ENCODE measurements at places on chromosomes 6 and 20.

DNA sequence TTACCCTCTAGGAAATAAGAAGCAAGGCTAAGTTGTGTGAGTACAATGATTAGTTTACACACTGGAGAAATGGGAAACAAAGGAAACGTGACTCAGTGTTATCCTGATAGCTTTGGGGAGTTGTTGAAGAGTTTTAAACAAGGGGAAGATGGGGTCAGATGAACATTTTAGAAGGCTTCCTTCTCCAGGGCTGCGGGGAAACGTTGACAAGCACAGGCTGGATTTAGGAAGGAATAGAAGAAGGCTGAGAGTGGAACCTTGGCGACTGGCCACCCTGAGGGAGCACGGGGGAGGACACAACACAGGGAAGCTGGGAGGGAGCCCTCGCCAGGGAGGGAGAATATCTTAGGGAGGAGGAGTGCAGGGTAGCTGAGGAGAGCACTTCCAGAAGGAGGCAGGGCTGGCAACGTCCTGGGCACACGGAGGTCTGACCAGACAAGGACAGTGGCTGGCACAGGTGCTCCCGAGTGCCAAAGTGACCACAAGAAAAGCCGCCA lies 134.7 kb downstream of the AIG1 start:
- DNase-seq = no peak
- H3K4me3 ChIP-seq = no peak overlapping the region
- no peak overlapping the region for H3K27ac ChIP-seq
- no peaks in the 10 kb centered on the region for H3K27me3 ChIP-seq

- H3K36me3 ChIP-seq = no peaks in the 10 kb centered on the region
- no peaks in the 10 kb centered on the region for H3K4me1 ChIP-seq
- no peak overlapping the region for H3K27ac ChIP-seq
- no peak for DNase-seq
- no peak overlapping the region for H3K4me3 ChIP-seq
Measured at GRCh38 chr6:72856801-72857200, 234.9 kb downstream of the KCNQ5 start.

DNA sequence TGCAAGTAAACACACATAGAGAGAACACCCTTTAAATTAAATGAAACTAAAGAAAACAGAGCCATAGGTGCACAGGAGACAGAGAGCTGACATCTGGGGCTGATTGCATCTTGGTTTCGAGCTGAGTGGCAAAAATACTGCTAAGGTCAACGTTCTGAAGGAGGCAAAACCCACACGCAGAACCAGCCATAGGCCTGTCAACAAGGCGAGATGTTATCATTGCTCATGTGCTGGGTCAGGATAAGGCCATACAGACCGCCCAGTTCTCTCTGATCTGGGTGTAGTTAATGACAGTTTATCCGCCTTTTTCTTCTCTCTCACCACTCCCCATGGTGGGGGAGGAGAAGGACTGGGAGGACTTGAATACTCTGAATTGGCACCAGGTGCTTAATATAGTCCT lies 4.5 kb upstream of the FAM110A start:
- H3K36me3 ChIP-seq = no peaks in the 10 kb centered on the region
- no peaks in the 10 kb centered on the region for H3K27me3 ChIP-seq
- no peak overlapping the region for H3K4me3 ChIP-seq
- H3K27ac ChIP-seq = no peak overlapping the region

GRCh38 chr20:43977252-43977651 lies 62.6 kb downstream of the TOX2 start:
- H3K27me3 ChIP-seq = no peaks in the 10 kb centered on the region
- H3K4me3 ChIP-seq = no peak overlapping the region
- H3K36me3 ChIP-seq = peaks cover 13% of the 10 kb centered on the region
- no peak for DNase-seq

GRCh38 chr6:156599978-156600590 lies 177.1 kb upstream of the ARID1B start:
- H3K4me1 ChIP-seq = peaks cover 6% of the 10 kb centered on the region
- no peak overlapping the region for H3K4me3 ChIP-seq
- H3K36me3 ChIP-seq = no peaks in the 10 kb centered on the region
- H3K27me3 ChIP-seq = no peaks in the 10 kb centered on the region
- no peak overlapping the region for H3K27ac ChIP-seq
- no peak for DNase-seq

DNA sequence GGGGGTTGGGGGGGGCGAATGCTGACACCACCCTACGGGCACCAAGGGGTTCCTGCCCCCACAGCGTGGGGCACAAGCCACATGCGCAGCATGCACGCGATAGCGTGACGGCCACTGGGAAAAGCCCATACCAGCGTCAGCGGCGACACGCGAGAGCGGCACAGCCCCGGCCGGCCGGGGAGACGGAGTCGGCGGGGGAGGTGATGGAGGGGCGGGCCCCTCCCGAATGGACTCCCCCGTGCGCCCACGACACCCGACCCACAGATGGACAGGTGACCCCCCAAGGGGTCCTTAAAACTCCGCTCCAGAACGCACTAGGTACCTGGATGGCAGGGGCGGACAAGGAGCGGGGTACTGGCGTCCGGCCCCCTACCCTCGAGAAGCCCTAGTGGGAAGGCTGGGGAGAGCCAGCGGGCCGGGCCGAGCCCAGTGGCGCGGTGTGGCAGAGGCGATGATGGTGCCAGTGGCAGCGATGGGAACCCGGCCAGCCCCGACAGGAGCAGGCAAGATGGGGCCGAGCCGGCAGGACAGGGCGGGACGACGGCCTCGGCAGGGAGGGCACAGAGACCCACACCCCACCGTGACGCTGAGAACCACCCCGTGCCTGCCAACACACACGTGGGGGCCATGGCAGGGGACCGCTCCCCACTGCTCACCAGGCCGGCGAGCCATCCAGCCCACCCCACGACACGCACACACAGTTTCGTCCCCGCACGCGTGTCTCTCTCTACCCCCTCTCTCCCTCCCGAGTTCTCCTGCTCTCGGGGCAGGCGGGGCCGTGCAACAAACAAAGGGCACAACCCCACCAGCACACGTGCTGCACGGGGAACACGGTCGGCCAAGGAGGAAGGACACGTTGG lies 1959.8 kb upstream of the DEFB115 start:
- H3K27ac ChIP-seq = no peak overlapping the region
- H3K36me3 ChIP-seq = no peaks in the 10 kb centered on the region
- H3K27me3 ChIP-seq = no peaks in the 10 kb centered on the region
- DNase-seq = no peak

DNA sequence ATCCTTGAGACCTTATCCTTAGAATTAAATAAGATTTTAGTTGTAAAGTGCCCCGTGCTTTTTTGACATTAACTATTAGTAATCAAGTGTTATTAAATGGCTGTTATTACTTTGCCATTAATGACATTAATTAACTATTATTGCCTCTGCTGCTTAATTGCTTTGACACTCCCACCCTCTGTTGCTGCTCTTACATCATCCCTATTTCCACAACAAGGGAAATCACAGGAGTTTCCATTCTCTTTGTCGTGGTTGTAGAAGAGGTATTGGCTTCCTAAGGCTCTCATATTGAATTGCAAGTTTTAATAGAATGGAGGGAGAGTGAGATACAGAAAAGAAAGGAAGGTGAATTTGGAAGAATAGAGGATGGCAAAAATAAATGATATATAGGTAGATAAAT lies 545.8 kb downstream of the MMUT start:
- no peak overlapping the region for H3K4me3 ChIP-seq
- H3K36me3 ChIP-seq = no peaks in the 10 kb centered on the region
- no peak for DNase-seq
- H3K27ac ChIP-seq = no peak overlapping the region
- H3K4me1 ChIP-seq = no peaks in the 10 kb centered on the region

- H3K4me1 ChIP-seq = no peaks in the 10 kb centered on the region
- no peaks in the 10 kb centered on the region for H3K36me3 ChIP-seq
- H3K4me3 ChIP-seq = no peak overlapping the region
- H3K27me3 ChIP-seq = no peaks in the 10 kb centered on the region
- H3K27ac ChIP-seq = no peak overlapping the region
Measured at GRCh38 chr6:167574431-167575151, 249.7 kb downstream of the TTLL2 start.

DNA sequence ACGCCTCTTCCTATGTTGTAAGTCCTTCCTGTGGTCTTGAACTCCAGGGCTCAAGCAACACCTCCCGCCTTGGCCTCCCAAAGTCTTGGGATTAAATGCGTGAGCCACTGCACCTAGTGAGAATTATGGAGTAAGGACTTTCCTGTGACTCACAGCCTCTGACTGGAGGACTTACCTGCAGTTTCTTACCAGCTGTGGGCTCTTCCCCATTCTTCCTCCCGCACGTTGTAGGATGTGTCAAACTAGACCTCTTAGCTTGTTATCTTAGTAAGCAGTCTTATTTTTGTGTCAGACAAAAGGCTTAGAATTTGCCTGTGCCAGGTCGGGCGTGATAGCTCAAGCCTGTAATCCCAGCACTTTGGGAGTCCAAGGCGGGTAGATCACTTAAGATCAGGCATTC lies 30.9 kb downstream of the BAK1 start:
- H3K4me3 ChIP-seq = no peak overlapping the region
- no peak for DNase-seq
- H3K4me1 ChIP-seq = no peaks in the 10 kb centered on the region

- H3K4me3 ChIP-seq = no peak overlapping the region
- no peaks in the 10 kb centered on the region for H3K27me3 ChIP-seq
- no peak for DNase-seq
- H3K36me3 ChIP-seq = no peaks in the 10 kb centered on the region
- H3K4me1 ChIP-seq = peaks cover 7% of the 10 kb centered on the region
Measured at GRCh38 chr6:39426073-39426456, 103.6 kb upstream of the KCNK16 start.

DNA sequence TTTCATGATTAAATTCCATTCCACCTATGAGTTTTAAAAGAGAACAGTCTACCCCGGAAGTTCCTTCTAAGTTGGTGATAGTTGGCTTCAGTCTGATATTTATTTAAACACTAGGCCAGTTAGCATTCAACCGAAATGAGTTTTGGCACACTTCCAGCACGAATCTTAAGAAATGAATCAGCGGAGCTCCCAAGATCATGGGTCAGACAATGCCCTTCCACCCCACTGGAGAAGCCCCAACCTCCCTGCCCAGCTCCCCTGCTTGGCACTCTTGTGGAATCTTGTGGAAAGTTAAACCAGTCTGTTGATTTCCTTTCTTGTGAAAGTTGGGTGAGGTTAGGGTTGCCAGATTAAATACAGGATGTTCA lies 64.3 kb downstream of the MKKS start:
- H3K4me3 ChIP-seq = no peak overlapping the region
- no peak for DNase-seq
- H3K36me3 ChIP-seq = no peaks in the 10 kb centered on the region
- no peaks in the 10 kb centered on the region for H3K4me1 ChIP-seq

GRCh38 chr6:56727097-56727850 lies 84.6 kb upstream of the DST start:
- H3K4me1 ChIP-seq = no peaks in the 10 kb centered on the region
- H3K27ac ChIP-seq = no peak overlapping the region
- H3K4me3 ChIP-seq = no peak overlapping the region
- no peaks in the 10 kb centered on the region for H3K27me3 ChIP-seq

- H3K36me3 ChIP-seq = no peaks in the 10 kb centered on the region
- H3K4me3 ChIP-seq = no peak overlapping the region
- no peaks in the 10 kb centered on the region for H3K27me3 ChIP-seq
- H3K4me1 ChIP-seq = no peaks in the 10 kb centered on the region
Measured at GRCh38 chr20:58716476-58717277, 24.1 kb downstream of the NPEPL1 start.

DNA sequence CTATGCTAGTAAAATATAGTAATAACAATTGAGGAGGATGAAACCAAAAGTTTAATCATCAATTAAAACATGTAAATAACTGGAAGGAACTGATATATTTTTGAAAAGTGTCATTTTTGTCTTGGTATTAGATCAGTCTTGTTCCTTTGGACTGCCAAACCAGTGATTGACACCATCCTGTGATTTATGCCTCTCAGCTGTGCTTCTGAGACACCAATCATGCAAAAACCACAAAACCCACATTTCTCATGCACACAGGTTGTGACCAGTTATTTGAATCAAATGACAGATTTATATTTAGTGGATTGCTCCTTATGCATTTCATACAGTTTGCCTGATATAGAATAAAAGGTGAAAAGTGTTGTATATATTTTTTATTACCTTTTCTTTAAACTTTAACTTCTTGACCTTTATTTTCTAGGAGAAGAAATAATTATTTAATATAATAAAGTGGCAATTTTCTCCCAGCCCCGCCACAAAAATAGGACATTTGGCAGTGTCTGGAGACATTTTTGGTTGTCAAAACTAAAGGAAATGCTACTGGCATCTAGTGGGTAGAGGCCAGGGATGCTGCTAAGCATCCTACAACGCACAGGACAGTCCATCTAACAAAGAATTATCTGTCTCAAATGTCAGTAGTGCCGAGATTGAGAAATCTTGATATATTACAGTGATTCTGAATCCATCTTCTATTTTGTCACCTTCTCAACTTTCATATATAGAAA lies 383.6 kb downstream of the BCKDHB start:
- no peaks in the 10 kb centered on the region for H3K4me1 ChIP-seq
- no peak overlapping the region for H3K27ac ChIP-seq
- H3K4me3 ChIP-seq = no peak overlapping the region
- H3K27me3 ChIP-seq = no peaks in the 10 kb centered on the region
- DNase-seq = no peak

- H3K36me3 ChIP-seq = no peaks in the 10 kb centered on the region
- no peak for DNase-seq
- H3K4me1 ChIP-seq = no peaks in the 10 kb centered on the region
- no peak overlapping the region for H3K4me3 ChIP-seq
Measured at GRCh38 chr20:13174402-13174801, 46.7 kb upstream of the ISM1 start.

- no peaks in the 10 kb centered on the region for H3K27me3 ChIP-seq
- no peaks in the 10 kb centered on the region for H3K4me1 ChIP-seq
- no peak overlapping the region for H3K4me3 ChIP-seq
- no peak overlapping the region for H3K27ac ChIP-seq
Measured at GRCh38 chr6:34374069-34374468, 18.4 kb downstream of the NUDT3 start.

DNA sequence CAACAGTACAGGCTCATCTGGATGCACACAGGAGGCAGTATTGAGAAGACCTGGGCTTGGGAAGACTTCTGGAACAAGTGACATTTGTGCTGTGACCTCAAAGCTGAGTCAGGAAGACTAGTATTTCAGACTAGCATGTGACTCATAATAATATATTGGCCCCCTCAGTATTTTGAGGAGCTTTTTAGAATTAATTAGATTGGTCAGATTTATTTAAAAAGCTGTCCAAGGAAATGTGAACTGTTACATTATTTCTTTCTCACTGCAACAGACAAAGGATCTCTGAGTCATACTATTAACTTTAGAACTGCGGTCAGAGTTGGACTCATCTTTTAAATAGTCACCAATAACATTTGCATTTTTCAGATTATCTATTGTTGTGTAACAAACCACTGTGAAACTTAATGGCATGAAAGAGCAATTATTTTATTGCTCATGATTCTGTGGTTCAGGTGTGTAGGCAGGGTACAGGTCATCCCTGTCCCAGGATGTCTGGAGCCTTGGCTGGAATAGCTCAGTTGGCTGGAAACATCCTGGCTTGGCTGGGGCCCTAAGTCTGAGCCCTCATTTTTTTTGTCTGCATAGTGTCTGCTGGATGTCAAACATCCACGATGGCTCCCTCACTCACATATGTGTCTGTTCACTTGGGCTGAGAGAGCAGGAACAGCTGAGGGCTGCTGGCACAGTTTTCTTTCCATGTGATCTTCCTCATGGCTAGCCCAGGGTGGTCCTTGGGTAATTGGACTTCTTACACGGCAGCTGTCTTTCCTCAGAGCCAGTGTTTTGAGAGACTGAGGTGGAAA lies 46.9 kb downstream of the MAP3K4 start:
- H3K27ac ChIP-seq = no peak overlapping the region
- no peaks in the 10 kb centered on the region for H3K4me1 ChIP-seq
- no peaks in the 10 kb centered on the region for H3K27me3 ChIP-seq
- DNase-seq = no peak

Measured in thymus (tissue), 14 donors.